ENCODE measurements at places on chromosomes 5 and 9. TPM values are rescaled to one million over a fixed set of nuclear protein-coding genes. Genes with fewer than 3 reads are reported as not detected.

Gene PTGDS
- not detected for total RNA-seq

GRCh38 chr9:32382565-32383320, 1.7 kb upstream of the ACO1 start:
- no peak for DNase-seq

DNA sequence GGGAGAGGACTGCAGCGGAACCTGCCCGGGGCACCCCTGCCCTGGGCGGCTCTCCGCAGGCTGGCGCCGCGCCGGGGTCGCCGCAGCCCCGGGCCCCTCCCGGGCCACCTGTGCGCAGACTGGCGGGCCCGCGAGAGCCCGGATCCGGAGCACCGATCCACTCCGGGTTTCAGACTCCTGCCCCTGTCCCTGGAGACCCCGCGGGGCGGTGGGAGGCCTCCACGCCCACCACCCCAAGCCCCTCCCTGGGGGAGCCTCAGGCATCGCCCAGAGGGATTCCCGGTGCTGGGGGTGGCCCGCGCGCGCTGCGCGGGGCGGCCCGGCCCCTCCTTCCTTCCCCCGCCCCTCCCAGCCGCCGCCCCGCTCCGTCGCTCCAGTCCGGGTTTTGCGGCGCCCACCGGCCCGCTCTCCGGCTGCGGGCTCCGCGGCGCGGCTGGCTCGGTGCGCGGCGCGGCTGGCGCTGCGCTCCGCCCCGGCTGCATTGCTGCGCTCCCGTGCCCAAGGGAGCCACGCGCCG, at the start of gene UNC5A:
TSS of gene UNC5A (plus strand) at position 479 of the 517 bp plus-strand sequence. CDS start 192 bp downstream, outside the sequence.
- no peak for DNase-seq

GRCh38 chr5:83568186-83568585, 96.6 kb downstream of the VCAN start:
- DNase-seq: no peak

- no peak for DNase-seq
Observed at GRCh38 chr9:21761309-21761901, 41.0 kb upstream of the MTAP start.

DNA sequence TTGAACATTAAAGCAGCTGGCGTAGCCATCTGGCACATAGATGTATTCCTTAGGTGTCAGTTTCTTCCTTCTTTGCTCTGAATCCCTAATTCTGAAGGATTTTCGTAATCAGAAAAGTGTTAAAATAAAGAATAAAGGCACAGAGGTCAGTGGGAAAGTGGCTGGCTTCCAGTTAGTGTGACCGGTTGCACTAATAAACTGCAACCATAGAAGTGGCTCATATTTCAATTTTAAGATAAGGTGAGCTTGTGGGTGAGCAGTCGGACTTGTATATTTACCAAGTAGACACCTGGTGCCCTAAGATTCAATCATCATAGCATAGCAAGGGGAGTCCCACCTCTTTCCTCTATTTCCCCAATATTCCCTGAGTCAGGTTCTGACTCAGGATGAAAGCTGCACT, 459.6 kb downstream of the ACTL7B start:
- no peak for DNase-seq

DNA sequence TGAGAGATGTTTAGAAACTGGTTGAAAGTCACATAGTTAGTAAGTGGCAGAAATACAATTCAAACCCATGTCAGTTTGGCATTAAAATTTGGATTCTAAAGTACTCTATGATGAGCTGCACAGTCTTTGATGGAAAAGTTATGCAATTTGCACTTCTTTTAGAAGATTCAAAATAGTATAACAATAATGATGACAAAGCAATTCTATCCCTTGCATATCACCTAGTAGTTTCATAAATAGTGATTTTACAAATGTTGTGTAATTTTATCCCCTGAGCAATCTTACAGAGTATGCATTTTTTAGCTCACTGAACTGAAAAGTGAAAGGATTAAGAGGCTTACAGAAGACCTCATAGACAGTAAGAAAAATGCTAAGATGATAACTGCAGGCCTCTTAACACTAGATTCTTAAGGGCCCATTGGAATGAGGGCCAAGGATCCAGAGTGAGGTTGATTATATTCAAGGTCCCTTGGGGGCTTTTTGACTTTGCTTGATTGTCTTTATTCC, 3.7 kb downstream of the C5orf46 start:
- DNase-seq: no peak

DNA sequence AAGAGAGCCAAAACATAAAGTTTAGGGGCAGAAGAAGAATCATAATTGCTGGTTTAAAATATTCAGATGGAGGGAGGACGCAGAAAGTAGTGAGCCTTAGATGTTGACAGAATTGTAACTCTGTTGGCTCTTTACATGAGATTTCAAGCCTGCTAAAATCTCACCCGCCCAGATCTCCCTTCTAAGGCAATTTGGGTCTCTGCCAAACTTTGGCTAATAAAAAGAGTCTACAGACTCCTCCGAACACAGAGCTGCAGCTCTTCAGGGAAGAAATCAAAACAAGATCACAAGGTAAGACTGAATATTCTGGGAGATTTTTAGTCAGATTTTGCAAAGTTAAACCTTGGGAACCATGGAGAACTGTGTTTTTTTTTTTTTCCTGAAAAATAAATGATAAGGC, at the start of gene IL33:
TSS of gene IL33 (plus strand) at position 246 of the 400 bp plus-strand sequence. CDS start 25,888 bp downstream, outside the sequence.
- no peak for DNase-seq

DNA sequence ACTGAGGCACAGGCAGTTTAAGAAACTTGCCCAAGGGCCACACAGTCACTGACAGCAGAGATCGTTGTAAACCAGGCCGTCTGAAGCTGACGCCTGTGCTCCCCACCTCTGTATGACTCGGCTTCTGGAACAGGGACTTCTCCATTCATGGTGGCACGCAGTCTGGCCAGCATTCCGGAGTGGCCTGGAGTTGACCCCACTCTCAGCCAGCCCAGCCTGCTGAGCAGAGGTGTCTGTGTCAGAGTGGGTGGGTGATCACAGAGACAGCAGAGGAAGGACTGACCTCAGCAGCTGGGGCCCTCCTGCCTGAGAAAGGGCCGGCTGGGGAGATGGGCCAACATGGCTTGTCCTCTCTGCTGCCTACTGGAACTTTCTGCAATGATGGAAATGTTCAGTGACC, 12.6 kb downstream of the LRSAM1 start:
- no peak for DNase-seq

DNA sequence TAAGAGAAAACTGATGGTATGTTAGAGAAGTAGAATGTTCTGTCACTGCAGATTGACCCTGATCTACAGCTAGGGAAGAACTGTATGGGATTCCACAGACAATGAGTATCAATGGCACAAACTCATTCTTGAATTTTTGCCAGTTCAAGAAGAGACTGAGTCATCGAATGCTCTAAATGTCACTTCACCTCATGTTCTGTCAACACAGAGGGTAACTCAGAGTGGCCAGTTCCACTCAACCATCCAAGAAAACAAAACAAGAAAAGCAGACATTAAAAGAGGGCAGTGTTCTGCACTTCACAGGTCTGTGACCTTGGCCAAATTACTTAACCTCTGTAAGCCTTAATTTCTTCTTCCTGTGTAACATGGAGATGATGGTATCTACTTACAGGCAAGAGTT, 132.2 kb upstream of the HMHB1 start:
- DNase-seq: no peak

- no peak for DNase-seq
Observed at GRCh38 chr9:86598411-86599239, 244.4 kb upstream of the TUT7 start.

- no peak for DNase-seq
Observed at GRCh38 chr9:73179589-73179988, 27.9 kb downstream of the ANXA1 start.

GRCh38 chr5:76305269-76305668, 97.8 kb upstream of the IQGAP2 start:
- no peak for DNase-seq

Data from glomerular endothelial cell (primary cell).